ENCODE measurements at places on chromosomes 16 and 17.

DNA sequence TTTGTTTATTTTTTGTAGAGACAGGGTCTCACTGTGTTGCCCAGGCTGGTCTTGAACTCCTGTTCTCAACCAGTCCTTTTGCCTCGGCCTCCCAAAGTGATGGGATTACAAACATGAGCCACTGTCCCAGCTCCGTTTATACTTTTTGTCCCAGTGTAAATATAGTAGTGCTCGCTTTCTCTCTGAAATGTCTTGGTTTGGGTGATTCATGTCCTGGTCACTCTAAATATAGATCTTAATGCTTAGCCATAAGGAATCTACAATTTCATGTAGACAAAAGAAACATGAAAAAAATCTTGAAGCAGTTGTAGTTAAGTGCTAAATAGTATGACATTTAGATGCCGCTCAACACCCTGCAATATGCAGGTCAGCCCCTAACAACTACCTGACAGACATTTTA, 126.9 kb downstream of the KATNIP start:
- DNase-seq = no peak

GRCh38 chr17:13840254-13840653, 229.1 kb upstream of the COX10 start:
- no peak for DNase-seq

- DNase-seq = no peak
These were observed 79.9 kb downstream of the ZNF18 start for GRCh38 chr17:11917415-11917814.

GRCh38 chr17:61345825-61346666, 53.6 kb upstream of the TBX2 start:
- no peak for DNase-seq

DNA sequence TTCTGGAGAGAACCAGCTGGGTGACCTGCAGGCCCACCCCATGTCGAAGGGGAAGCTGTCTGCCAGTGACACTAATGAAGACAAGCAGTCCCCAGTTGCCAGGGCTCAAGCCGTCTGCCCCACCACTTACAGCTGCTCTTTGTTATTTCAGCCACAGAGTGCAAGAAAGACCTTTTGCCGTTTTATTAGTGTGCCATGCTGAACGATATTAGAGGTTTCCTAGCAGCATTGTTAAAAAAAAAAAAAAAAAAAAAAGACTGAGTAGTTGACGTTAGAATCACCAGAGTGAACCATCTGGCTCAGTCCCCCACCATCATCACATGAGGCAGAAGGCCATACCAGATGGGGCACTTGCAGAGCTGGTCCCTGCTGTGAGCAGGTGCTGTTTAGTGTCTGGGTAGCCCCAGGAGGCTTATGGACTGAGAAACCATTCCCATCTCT, 26.5 kb upstream of the SLC39A11 start:
- no peak for DNase-seq

GRCh38 chr17:60170835-60171752, 21.3 kb downstream of the CA4 start:
- no peak for DNase-seq

DNA sequence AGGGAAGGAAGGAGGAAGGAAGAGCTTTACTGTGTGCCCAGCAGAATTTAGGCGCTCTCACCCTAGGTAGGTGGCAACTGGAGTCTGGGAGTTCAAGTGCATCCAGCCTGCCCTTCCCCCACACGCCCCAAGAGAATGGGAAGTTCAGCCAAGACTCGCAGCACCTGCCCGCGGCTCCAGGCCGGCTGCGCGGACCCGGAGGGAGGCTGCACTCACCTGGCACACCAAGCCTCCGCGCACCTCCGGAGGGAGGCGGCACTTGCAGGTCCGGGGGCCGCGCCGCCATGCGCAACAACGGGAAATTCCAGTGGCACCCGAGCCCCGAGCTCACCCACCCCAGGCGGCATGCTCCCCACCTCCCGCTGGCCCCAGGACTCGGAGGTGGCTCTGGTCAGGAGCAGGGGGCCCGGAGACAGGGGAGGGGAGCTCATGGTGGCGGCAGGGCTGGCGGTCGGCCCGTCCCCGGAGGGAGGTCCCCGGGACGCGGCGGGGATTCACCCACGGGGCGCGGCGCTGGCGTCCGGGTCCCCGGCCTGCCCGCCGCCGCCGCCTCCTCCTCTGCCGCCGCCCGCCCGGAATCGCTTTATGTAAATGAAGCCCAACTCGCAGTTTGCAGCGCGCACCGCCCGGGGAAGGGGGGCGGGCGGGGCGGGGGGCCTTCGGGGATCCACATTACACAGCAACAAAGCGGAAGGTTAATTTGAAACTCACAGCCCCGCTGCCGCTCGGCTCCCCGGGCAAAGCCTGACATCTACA, at the start of gene ZFHX3:
ZFHX3 (minus strand) TSS at position 593 of the 756 bp plus-strand sequence. CDS start 87,983 bp downstream, outside the sequence.
- no peak for DNase-seq

DNA sequence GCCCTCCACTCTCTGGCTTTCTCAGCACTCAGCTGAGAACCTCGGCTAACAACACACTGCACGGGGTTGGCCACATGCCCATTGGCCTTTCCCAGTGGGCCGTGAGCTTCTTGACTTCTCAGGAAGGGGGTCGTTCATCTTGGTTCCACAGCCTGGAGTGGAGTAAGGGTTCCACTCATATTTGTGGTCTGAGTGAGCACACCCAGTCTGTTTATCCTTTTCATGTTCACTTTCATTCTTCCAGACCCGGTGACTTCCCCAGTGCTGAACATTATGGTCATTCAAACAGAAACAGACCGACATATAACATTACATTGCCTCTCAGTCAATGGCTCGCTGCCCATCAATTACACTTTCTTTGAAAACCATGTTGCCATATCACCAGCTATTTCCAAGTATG, 8.2 kb downstream of the MILR1 start:
- DNase-seq = no peak

- no peak for DNase-seq
These were observed 1.2 kb upstream of the FGF11 start for GRCh38 chr17:7437950-7438614.

DNA sequence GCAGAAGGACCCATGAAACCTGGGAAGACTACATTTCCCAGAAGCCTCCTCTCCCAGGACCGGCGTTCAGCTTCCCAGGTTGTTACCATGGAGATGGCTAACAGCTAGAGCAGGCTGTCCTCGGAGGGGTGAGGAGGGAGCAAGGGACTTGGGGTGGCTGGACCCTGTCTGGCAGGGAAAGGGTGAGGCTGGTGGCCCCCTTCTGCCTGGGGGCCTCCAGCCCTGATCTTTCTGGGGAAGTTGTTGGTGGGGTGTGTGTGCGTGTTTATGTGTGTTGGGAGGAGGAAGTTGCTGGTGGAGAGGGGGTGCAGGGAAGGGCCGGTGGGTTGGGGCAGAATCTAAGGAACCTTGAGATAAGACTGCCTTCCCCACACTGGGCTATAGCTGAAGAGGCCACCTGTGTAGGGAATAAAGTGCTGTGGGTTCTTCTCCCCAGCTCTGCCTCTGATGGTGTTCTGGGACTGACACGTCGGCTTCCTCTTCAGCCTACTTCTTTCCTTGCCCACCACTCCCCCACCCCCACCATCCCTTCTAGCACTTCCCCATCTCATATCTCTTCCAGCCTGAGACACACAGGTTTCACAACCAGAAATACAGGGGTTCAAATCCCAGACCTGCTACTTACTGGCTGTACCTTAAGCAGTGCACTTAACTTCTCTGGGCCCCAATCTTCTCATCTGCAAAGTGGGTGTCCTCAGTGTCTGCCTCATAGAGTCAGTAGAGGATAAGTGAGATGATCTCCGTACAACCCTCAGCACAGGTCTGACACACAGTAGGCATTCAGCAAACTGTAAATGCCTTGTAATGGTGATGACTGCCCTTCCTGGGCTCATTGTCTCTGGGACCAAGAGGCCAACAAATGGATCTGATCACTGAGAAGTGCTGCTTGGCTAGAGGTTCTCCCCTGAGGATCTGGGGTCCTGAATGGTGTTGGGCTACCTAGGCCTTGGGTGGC, at the start of gene DRC7:
DRC7 (plus strand) TSS at position 82 of the 955 bp plus-strand sequence. CDS start 3,144 bp downstream, outside the sequence.
- DNase-seq = peak; percentile 55

GRCh38 chr16:49484451-49484849, 110.8 kb downstream of the C16orf78 start:
- DNase-seq = no peak
